ENCODE measurements at places on chromosomes 2 and 18.

DNA sequence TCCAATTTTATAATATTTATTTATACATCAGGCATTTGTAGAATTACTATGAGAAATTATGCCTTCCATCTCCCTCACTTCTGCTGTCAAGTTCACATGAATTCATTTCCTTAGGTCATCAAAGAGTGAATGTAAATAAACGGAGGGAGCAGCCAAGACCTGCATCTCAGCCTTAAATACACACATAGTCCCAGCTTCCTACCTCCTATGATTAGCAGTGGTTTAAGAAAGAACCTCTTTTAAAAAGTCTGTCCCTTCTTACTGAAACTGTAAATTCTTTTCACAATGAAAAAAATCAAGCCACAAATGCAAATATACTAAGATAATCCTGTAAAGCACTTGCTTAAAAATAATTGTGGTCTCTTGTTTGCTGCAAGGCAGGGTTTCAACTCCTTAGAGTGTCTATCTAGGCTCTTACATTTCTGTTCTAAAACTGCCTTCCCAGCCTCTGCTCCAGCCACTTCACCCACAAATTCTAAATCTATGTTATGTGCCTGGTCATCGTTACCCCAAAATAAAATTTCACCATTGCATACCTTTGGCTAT lies 532.7 kb upstream of the FSHR start:
- DNase-seq = no peak

DNA sequence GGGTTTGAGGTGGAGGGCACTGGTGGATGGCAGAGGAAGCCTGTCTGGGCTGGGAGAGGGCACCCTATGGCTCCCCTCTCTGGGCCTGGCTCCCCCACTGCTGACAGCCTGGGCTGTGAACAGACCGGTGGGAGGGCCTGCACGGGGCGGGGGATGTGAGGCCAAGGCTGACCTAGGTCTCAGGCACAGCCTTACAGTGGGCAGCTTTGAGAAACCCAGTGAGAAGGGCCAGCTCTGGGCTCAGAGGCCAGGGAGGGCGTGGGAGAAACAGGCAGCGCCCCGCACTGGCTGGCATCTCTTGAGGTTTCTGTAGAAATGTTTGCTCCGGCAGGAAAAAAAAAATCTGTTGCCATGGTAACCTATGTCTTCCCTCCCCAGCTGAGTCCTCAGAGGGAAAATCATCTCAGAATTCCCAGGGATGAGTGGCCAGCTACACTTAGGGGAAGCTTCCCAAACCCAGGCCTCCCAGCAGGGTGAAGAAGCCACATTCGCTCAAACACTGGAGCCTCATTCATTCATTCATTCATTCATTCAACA lies 71.7 kb upstream of the TAF1B start:
- DNase-seq = no peak

GRCh38 chr2:121501554-121501953 lies 29.1 kb upstream of the RNU4ATAC start:
- no peak for DNase-seq

DNA sequence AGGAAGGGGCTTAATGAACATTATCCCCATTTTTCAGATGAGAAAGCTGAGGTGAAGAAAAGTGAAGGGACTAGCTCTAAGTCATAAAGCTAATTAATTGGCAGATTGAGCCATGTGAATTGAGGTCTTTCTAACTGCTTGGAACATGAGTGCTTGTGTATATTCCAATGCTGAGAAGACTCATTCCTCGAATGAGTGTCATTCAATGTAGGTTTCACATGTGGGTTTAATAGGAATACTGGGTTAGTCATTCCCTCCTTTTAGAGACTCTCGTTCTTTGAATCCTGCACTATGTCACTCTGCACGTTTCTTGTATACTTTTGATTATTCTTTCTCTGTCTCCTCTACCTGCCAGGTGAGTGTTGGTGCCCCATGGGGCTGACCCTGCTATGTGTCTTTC lies 218.2 kb downstream of the HRH4 start:
- DNase-seq = no peak

DNA sequence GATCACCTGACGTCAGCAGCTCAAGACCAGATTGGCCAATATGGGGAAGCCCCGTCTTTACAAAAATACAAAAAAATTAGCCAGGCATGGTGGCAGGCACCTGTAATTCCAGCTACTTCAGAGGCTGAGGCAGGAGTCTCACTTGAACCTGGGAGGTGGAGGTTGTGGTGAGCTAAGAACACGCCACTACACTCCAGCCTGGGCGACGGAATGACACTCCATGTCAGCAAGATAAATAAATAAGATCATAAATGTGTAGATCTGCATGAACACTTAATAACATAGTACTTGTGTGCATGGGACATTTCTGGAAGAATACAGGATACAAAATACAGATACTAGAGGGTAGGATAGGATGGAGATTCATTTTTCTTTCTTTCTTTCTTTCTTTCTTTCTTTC lies 9.1 kb downstream of the EHD3 start:
- DNase-seq = no peak

- no peak for DNase-seq
Observed at GRCh38 chr2:5685225-5685624, 7.0 kb upstream of the SOX11 start.

DNA sequence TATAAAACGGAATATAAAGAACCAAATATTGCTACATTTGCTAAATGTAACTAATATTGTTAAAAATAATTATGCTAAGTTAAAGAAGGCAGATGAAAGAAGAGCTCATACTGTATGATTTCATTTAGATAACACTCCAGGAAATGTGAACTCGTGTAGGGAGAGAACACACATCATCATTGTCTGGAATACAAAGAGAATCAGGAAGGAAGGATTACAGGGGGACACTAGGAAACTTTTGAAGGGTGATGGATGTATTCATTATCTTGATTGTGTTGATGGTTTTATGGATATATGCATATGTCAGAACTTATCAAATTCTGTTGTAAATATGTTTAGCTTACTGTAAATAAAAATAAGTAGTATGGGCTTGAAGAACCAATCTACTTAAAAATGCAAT lies 104.1 kb upstream of the TRIB2 start:
- no peak for DNase-seq

DNA sequence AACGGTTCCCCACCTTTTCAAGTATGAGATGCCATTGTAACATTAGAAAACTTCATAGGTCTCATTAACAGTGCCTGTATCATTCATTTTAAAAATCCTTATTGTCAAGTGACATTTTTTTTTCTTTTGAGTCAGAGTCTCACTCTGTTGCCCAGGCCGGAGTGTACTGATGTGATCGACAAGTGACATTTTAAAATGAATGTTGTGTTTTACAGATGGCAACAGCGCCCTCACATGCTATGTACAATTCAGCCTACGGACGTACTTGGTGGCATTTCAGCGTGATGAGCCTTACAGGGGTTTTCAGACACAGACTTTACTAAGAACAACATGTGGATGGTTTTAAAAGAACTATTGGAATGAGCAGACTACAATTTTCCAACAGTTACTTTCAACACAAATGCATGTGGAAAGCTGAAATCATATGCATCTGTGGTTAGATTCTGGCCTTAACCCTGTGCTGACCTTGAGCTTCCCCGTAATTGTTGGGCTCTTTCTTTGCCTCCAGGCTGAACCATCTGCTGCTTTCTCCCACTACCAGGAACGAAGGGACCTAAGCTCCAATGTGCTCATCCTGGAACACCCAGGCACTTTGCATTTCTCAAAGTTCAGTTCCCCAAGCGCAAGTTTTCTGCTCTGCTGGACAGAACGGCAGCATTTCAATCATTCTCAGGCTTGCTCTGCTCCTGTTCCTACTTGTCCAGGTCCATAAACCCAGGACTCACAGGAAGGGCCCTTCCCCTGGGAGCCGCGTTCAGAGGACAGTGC lies 119.9 kb upstream of the NDUFV2 start:
- DNase-seq = no peak

DNA sequence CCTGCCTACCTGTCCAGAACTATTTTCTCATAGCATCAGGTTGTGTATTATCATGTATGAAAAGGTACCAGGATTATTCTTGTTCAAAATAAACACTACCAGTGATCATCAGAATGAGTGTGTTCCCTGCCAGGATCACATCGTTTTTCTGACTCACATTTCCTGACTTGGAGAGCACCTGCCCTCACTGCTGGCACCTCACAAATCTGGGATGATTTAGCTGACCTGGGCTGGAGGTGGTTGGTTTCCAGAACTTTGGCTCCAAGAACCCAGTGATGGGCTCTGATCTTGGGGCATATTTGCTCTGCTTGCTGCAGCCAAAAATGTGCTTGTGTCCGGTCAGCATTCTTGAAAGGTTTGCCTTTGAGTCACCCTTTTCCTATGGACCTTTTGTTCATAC lies 836.3 kb upstream of the ACVR2A start:
- DNase-seq = no peak

- no peak for DNase-seq
Observed at GRCh38 chr2:116098049-116098448, 1655.6 kb downstream of the DPP10 start.

DNA sequence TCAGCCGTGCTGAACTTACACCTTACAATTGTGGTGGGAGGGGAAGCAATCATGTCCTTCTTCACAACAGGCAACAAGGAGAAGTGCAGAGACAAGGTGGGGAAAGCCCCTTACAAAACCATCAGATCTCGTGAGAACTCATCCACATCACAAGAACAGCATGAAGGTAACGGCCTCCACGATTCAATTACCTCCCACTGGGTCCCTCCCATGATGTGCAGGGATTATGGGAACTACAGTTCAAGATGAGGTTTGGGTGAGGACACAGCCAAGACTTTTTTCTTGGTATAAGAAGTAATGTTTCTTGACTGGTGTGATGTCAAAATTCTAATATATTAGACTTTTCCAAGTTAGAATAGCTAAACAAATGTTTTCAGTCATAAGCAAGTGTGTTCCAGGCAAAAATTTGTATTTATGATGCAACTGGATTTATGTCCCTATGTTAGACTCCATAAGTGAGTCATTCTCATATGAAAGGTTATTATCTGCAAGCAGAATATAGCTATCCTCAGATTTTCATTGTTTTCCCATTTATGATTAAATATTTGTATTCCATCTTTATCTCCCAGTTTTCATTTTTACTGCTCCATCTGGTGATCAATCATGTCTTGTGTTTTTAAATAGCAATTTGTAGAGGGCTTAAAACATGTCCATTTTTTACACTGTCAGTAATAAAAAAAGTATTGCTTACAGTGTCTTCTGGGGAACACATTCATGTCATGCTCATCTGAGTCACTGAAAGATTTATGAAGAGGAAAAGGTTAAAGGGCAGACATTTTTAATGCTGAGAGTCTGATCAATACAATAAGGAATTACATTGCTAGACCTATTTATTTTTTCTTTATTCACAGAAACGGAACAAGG lies 995.2 kb upstream of the CDH2 start:
- no peak for DNase-seq

DNA sequence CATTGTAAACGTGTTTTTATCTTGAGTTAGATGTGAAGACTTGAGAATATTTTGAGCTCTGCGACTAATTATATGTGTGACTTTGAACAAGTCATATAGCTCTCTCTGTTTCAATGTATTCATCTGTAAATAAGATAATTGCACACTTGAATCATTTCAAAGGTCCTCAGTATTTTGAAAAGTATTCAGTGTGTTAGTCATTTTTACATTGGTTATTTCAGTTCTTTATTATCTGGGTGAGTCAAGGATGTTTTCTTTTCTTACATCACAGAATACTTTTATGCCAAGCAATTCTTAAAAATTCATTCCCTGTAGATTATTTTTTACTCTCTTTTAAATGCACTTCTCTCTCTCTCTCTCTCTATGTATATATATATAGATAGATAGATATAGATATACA lies 1098.0 kb upstream of the ZEB2 start:
- DNase-seq = no peak

GRCh38 chr2:68157002-68157401 lies 686 bp upstream of the PNO1 start:
- no peak for DNase-seq

Measured in stimulated activated CD8-positive, alpha-beta memory T cell treated with anti-CD3 and anti-CD28 coated beads, Interleukin-4, amount 100 ng/mL, for 4 hours (primary cell).